Activated naive CD8-positive, alpha-beta T cell treated with anti-CD3 and anti-CD28 coated beads, Interleukin-2, amount 10 ng/mL, durations not matched to agents 7 days and 5 days (primary cell): ENCODE measurements at places on chromosomes 4 and X. TPM values are rescaled to one million over a fixed set of nuclear protein-coding genes. Genes with fewer than 3 reads are reported as not detected.
A peak's percentile ranks its signal among the peaks of the same experiment; 100 is the strongest.

Gene BMX
- not detected for total RNA-seq

Gene FRMD7
- not detected for total RNA-seq

Gene KDR
- total RNA-seq = not detected

Gene DRP2
- 0.91 TPM for total RNA-seq

Gene TCEAL2
- total RNA-seq = not detected

Gene MAGED4
- total RNA-seq = 1.4 TPM

Gene SLC38A5
- 62.6 TPM for total RNA-seq

Gene ABLIM2
- 2.5 TPM for total RNA-seq

Gene ODAPH
- total RNA-seq = 0.31 TPM

DNA sequence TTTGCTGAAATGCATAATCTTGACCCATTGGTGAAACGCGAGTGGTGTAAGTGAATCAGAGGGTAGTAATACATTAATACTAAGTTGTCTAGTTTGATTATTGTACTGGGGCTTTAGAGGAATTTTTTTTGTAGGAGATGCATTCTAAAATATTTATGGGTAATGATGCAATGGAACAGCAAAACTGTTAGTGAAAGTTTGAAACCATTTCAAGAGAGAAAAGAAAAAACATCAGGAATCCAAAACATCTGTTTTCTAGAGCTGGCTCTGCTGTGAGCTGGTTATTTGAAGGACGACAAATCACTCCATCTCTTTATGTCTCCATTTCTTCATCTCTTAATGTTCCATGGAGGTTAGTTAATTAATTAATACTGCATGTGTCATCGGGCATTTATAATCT is 351.9 kb upstream of the FAT1 start:
- no peak for DNase-seq

DNA sequence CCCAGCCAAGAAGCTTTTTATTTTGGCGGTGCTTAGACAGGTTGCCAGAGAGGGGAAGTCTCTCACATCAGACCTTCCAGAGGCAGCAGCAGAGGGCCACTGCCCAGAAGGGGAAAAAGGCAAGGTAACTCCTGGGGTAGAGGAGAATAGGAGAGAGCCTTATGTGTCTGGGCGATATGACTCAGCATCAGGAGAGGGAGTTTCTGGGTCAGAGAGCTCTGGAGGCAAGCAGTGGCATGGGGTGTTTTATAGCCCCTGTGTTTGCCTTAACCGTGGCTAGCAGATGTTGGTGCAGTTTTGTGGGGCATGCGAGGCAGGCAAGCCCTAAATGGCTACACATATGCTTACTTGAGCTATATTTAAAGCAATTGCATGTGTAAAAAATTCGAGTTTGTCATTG is 8.3 kb upstream of the ZXDB start:
- no peak for DNase-seq

DNA sequence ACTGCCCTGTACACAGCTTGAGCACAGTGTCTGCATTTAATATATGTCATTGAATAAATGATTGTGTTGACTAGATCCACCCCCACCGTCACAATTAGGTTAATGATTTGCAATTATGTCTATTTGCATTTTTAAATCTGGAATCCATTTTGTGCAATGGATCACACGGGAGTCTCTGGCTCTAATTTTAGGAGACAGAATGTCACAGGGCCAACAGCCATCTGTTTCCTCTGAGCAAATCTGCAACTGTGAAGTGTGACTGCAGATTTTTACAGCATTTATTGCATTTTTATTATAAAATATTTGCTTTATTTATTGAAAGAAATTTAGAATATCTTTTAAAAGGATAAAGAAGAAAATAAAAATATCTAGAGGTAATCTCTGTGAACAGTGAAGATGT is 316.8 kb downstream of the HS3ST1 start:
- DNase-seq = no peak

- DNase-seq = no peak
These were observed 16.9 kb upstream of the GAGE10 start for GRCh38 chrX:49286581-49286980.

DNA sequence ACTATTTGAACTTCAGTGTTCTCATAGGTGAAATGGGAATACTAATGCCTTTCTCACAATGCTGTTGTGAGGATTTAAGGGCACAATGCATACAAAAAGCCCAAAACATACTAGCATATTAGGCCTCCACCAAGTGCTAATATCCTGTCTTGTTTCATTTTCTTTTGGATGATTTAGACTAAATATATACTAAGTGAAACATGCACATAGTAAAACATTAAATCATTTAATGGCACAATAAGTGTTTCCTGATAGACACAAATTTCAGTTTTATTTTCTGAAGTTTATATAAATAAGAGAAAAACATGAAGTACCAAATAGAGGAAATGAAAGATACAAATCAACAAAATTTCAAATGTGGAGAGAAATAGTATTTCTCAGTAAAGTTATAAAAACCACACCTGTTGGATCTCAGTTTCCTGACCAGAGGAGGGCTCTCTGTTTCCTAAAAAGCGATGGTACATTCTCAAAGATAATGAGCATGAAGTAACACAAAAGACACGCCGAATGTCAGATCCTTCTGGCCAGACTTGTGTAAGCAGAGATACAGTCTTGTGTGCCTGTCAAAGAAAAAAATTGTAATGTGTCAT is 25.1 kb downstream of the DDX60 start:
- DNase-seq = no peak

GRCh38 chrX:132058975-132059374 is 35.9 kb downstream of the STK26 start:
- no peak for DNase-seq

DNA sequence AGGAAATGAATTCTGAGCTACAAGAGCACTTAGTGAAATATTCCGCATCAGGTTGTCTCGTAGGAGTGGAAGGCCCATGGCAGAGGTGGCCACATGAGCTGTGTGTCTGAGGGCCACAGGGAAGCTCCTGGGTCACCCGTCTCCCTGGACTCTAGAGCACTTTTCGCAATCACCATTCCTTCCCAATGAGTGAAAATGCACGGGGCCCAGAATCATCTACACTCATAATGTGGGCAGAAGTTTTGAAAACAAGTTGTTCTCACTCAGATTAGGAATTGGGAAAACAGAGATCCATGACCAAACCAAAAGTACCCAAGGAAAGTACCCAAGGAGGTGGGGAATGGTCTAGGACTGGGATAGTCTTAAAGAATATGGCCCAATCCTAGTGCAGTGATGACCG is 94.4 kb downstream of the SCD5 start:
- DNase-seq = no peak

- DNase-seq = no peak
These were observed 57.0 kb upstream of the MAP9 start for GRCh38 chr4:155433636-155434360.

DNA sequence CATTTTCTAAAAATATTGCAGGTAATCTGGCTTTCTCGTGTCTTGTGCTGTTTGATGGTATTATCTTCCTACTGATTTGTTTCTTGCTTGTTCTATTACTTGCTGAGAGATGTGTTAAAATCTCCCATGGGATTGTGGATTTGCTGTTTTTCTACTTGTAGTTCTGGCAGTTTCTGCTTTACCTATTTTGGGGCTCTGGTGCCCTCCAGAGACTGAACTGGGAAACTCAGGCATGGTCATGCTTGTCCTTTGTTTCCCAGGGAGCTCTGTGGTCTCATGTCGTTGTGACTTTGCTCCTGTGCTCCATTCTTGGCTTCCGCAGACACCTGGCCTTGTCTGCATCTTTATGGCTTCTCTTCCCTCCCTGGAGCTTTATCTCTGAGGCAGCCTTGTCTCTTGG is 39.5 kb downstream of the NSD2 start:
- DNase-seq = no peak

DNA sequence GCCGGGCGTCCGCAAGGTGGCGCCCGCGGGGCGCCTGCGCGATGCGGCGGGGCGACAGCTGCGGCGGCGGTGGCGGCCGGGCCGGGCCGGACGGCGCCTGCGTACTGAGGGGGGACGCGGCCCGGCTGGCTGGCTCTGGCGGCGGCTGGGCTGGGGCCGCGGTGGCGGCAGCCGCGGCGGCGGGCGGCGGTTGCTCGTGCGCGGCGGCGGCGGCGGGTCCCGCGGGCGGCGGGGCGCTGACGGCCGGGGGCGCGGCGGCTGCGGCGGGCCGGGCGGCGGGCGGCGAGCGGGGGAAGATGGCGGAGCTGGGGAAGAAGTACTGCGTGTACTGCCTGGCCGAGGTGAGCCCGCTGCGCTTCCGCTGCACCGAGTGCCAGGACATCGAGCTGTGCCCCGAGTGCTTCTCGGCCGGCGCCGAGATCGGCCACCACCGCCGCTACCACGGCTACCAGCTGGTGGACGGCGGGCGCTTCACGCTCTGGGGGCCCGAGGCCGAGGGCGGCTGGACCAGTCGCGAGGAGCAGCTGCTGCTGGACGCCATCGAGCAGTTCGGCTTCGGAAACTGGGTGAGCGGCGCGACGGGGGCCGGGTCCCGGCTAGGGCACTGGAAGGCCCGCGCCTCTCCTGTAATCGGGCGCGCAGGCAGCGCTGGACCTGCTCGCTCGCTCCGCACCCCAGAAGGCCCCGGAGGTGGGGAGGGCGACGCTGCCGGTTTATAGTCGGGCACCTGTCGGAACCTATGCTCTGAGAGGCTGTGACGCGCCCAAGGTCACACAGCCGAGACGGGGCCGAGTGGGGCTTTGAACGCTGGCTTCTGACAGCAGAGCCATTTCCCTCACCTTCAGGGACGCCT is at the start of gene TADA2B:
TSS of gene TADA2B (plus strand) at position 89 of the 853 bp plus-strand sequence. CDS start at position 297, 208 bp downstream.
- peak; percentile 75 for DNase-seq

GRCh38 chr4:114537352-114537751 is 61.3 kb upstream of the UGT8 start:
- no peak for DNase-seq

DNA sequence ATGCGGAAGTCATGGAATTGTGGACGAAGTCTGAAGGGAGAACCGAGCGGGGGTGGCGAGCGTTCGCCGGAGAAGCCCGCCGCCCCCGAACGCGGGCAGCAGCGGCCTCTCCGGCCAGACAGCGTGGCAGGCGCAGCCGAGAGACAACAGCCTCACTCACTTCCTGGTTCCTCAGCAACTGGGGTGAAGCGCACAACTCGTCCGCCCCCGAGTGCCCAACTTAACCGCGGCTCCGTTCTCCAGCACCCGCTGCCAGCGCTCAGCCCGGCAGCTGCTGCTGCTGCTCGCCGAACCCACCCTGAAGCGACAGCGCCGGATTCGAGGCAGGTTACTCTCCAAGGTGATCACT is 68.0 kb downstream of the NOCT start:
- no peak for DNase-seq

DNA sequence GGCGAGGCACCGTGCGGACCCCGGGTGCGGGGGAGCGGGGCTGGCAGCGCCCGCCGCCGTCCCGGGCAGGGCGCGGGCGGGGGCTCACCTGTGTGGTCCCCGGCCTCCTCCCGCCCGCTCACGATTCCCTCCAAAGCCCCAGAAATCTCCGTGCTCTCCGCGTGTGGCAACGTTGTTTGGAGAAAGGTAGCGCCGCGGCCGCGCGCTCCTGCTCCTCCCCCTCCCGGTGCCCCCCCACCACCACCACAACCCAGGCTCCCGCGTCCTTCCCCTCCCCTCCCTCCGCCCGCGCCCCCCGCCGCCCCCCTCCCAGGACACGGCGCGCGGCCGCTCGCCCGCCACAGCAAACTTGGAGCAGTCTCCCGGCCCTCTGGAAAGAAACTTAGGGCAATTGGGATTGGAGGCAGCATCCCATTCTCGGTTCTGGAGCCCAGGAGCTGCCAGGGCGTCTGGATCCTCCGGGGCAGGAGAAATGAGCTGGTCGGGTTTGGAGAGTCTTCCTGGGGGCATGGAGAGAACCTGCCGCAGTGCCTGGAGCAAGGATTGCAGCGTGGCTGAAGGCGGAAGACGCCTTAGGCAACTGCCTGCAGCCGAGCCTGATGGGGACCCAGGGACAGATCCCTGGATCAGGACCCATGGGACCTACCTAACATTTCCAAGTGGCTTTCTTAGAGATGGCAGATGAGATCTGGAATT is 855 bp downstream of the KLF3 start:
- peak; percentile 49 for DNase-seq

DNA sequence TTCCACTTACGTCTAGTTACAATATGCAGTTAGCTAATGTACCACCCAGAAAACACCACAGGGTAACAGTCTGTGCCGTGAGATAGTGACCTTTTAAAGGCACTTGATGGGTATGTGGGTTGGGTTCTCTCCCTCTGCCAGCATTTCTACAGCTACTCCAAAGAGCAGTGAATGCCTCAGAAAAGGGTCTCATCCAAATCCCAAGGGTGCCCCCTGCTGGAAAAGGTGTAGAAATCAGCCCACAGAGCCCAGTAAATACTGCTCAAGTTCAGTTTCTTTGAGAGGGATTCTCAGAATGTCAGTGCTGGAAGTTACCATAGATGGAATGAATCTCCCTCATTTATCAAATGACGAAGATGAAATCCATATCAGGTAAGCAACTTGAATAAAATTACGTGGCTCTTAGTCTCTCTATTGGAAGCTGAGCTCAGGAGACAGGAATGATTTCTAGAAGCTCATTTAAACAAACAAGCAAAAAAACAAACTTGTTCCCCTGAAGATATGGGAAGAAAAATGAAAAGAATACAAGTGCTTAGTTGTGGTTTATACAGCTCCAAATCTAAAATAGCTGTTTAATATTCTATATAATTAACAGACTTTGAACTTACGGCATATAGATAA is 9.5 kb downstream of the RNF175 start:
- peak; percentile 43 for DNase-seq

- DNase-seq = no peak
These were observed 74.1 kb upstream of the PPP3CA start for GRCh38 chr4:101421386-101421785.

DNA sequence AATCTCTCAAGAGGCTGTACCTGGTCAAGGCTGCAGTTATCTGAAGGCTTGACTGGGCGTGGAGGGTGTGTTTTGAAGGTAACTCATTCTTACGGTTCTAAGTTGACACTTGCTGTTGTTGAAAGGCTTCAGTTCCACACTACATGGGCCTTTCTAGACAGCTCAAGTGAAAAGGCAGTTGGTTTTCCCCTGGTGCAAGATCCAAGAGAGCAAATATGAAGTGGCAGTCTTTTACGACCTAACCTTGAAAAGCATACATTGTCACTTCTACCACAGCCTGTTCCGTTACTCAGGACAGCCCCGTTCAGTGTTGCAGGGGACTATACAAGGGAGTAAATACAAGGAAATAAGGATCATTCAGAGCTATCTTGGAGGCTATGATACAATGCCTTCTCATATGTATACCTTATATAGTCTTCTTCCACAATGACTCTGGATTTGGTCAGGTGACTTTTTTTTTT is 46.2 kb downstream of the PDS5A start:
- DNase-seq = no peak

- no peak for DNase-seq
These were observed 103.7 kb upstream of the BMPR1B start for GRCh38 chr4:94653984-94654609.

GRCh38 chrX:15973299-15973698 is 118.7 kb upstream of the AP1S2 start:
- DNase-seq = no peak

GRCh38 chrX:132206259-132206658 is 13.0 kb downstream of the RAP2C start:
- no peak for DNase-seq
